ENCODE measurements at places on chromosomes 6 and 20.

GRCh38 chr6:121032268-121033006 is 301.8 kb downstream of the TBC1D32 start:
- no peak for DNase-seq

DNA sequence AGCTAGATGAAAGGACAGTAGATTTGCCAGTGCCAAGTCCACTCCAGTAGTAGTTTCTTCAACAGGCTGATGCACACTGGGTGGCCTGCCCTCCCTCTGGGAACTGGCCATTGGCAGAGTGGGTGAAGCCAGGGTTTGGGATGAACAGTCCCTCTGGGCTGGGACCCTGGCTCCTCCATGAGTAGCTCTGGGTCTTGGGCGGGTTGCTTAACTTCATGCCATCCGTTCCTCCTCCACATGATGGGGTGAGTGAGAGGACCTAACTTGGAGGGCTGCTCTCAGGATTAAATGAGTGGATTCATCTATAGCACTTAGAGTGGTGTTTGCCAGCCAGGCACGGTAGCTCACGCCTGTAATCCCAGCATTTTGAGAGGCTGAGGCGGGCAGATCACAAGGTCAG is 47.2 kb downstream of the PLAGL2 start:
- DNase-seq: no peak

GRCh38 chr6:111661541-111662061 is 55.9 kb upstream of the TRAF3IP2 start:
- DNase-seq: no peak

DNA sequence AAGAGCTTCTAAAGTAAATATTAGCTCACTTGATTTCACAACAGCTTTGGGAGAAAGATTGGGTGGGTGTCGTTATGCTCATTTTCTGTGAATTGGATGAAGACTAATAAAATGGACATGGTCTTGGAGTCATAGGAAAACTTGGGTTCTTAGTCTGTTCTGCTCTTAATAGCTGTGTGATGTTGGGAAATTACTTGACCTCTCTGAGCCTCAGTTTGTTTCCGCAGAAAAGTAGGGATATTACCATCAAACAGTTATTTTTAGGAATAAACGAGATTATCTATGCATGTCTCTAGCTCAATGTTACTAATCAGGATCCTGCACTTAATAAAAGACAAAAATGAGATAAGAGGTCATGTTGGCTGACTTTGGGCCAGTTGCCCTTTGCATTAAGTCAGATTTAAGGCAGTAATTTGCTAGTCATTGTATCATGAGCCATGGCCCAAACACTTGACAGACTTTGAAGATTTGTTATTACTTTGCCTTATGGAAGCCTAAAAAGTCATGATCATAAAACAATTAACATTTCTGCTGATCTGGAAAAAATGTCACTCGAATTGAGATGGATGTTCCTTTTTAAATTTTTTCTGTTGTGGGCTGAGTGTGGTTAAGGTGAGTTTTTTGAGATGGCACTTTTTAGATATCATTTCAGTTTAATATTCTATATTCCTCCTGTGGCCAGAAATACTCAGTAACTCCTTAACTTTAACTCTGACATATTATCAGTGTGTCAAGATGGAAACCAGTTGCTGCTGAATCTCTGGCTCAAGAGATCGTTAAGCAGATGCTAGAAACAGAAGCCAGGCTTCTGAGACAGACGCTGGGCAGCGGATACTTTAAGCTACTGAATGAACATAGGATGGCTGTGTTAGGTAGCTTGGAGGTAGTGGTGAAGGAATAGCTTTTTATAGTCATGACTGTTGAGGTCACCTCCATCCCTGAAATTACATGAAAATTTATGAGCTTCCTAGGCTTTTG is 291.6 kb downstream of the PHF3 start:
- no peak for DNase-seq

GRCh38 chr6:158279615-158280014 is 32.6 kb upstream of the TULP4 start:
- peak; percentile 70 for DNase-seq

- no peak for DNase-seq
Measured at GRCh38 chr20:38343311-38344106, 2.8 kb upstream of the LBP start.

- no peak for DNase-seq
Measured at GRCh38 chr6:72620871-72621290, 983 bp upstream of the KCNQ5 start.

DNA sequence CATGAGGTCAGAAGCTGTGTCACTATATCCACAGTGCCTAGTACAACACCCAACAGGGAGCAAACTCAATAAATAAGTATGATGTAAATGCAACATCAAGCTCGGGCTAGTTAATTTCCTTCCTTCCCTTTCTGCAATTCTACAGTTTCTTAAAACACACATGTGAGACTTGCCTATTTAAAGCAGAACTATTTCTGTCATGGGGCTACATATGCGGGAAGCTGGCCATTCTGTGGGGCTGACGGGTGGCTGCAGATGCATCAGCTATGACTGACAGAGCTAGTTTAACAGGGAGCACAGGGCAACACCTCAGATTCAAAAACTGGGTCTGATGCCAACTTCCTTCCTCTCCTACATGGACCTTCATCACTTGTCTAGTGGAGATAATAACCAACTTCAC is 118.1 kb upstream of the ENPP5 start:
- DNase-seq: no peak

GRCh38 chr6:98946266-98946878 is 1.4 kb downstream of the FBXL4 start:
- DNase-seq: peak; percentile 55

DNA sequence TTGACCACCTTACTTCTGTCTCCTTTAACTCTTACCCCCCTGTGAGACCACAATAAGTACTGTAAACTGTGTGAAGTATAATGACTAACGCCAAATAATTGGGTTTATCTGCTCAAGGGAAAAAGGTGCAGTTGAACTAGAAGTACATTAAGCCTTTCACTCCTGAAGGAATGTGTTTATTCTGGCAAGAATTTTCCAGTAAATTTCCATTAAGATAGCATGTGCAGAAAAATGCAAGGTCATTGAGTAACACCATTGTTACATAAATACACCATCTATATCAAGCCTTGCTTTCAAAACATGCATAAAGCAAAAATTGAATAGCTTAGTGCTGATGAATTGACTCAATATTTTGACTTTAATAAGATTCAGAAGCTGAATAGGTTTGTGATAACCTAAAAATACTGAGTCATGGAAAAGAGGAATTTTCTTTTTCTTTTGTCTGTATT is 65.4 kb downstream of the ARHGAP18 start:
- no peak for DNase-seq

DNA sequence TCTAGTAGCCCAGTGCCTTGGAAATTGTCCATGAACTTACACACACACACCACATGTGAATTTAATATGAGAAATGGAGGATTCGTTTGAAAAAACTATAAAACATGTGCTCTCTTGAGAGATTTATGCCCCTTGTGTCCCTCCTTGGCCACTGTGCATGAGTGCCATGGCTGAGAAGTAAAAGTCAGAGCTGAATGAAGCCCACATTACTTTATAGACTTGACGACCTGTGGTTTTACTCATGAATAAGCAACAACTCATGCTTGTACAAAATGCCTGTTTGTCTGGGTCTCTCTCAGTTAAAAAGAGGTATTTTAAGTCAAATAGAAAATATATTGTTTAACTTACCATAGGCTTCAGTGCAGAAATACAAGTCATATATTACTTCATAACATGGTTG is 102.7 kb downstream of the KCNQ5 start:
- DNase-seq: no peak

DNA sequence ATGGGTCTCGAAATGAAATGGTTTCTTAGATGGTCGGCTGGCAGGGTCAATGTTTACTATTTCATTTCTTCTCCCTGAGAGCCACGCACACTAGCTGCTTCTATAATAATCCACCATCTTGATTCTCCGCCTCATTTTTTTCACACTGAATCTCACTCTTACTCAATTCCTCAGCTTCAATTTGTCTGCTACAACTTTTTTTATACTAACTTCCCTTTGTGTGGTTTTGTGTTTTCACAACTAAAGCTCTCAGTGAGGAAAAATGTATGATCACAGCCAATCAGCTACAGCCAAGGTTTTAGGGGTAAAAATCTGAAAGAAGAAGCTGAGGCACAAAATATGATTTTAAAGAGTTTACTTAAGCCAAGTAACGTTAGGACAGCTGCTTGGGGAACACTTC is 1309.4 kb downstream of the EPHA7 start:
- no peak for DNase-seq

DNA sequence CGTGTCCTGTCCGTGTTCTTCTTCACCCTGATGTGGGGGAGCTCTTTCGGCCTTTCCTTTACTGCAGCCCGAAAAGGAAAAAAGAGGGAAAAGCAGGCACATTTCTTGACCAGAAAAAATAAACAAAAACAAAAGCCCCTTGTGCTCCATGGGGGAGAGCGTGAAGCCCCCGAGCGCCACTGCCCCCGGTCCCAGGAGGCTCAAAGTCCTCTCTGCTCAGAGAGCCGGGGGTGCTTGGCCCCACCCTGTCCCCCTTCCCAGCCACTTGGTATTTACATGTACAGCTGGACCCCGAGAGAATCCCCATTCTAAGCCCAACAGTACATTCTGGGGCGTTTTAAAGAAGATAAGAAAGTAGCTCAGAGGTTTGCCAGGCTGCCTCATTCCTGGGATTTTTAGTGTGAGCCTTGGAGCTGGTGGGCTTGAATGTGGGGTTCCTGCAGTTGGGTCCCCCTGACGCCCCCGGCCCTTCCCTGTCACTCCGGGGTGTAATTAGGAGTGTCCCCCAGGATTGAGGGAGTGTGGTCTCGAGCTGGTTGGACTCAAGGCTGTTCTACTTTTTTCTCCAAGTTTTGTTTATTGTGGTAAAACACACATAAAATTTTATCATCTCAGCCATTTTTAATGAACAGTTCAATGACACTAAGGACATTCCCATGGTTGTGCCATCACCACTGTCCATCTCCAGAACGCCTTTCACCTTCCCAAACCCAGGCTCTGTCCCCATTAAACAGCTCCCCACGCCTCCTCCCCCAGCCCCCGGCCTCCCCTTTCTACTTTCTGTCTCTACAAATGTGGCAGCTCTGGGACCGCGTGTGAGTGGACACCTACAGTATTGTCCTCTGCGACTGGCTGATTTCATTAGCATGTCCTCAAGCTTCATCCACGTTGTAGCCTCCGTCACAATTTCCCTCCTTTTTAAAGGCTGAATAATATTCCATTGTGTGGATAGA is 55.7 kb upstream of the BHLHE23 start:
- DNase-seq: no peak

- DNase-seq: no peak
Measured at GRCh38 chr6:122733259-122733658, 46.3 kb upstream of the FABP7 start.

GRCh38 chr20:36777576-36777975 is 4.0 kb upstream of the DSN1 start:
- no peak for DNase-seq

- no peak for DNase-seq
Measured at GRCh38 chr20:40942006-40942405, 86.6 kb upstream of the TOP1 start.

DNA sequence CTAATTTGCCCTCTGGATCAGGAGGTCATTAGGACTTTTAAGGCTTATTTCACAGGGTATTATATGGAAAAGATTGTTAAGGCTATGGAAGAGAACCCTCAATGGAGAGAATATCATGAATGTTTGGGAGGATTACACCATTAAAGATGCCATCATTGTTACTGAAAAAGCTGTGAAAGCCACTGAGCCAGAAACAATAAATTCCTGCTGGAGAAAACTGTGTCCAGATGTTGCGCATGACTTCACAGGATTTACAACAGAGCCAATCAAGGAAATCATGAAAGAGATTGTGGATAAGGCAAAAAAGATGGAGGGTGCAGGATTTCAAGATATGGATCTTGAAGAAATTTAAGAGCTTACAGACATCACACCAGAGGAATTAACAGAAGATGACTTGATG is 798.3 kb upstream of the SLC35B3 start:
- no peak for DNase-seq

- no peak for DNase-seq
Measured at GRCh38 chr20:57699395-57699794, 10.4 kb downstream of the PMEPA1 start.

GRCh38 chr6:150027806-150028565 is 2.7 kb upstream of the RAET1L start:
- DNase-seq: no peak

DNA sequence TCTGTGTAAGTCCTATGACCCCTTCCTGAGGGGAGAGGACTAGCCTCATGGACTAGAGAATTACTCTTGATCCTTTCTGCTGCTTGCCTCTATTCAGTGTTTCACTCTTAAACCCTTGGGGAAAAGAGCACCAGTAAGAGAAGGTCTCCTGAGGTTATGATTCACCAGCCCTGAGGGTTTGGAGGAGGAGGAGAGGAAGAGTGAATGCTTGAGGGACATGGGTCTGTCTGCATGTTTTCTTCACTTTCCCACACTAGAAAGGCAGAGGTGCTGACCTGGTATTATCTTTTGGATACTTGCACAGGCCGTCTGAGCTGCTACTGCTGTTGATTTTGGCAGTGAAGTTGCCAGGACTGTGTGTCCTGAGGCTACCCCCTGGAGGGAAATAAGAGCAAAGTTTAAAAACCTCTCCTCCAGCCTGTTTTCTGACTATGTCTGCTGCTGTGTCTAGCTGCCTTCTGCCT is 78.3 kb downstream of the CD109 start:
- DNase-seq: no peak

DNA sequence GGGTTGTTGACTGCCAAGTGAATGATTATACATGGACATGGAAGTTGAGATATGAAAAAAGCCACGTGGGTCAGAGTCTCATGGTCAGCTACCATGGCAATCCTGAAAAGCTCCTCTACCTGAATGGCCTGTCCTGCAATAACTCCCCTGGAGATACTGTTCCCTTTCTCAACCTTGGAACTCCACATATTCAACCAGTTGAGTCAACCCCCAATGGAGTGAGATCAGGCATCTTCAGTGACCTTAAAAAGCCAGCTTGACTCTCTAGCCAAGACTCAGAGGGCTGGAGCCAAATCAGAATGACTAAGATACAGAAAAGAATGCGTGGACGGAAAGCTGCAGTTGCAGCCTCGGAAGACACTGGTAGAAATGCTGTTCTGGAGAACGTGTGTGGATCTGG is 341.3 kb downstream of the FOXA2 start:
- no peak for DNase-seq

DNA sequence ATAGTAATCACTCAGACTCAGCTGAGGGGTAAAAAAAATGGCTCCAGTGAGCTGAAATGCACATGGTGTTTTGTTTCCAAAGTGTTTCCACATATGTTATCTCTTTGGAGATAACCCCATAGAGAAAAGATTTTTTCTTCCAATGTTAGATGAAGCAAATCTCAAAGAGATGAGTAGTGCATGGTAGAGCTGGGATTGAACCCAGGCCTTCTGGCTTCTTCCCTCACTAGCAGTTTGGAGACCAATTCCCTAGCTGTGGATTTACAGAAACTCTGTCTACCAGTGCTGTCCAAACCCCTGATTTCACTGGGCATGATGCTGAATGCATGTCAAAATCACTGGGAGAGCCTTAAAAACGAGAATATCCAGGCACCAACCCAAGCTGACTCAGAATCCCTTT is 165.1 kb downstream of the LRFN2 start:
- DNase-seq: no peak

Measured in pons (tissue), 1 donor.